NCI-H2081 (cell line): ENCODE measurements at places on chromosomes 4 and X.

DNA sequence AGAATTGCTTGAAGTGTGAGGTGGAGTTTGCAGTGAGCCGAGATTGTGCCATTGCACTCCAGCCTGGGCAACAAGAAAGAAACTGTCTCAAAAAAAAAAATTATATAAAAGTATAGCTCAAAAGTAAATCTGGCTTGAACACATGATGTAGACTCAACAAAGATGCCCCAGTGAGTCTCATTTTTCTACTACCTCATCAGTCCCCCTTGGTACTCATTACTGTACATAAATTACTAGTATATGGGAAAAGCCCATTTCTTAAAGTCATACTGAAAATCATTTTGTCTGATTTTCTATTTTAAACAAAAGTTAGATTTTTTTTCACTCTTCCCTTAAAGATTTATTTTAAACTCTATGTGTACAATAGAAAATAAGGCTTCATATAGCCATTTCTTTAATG is 39.2 kb downstream of the FAM241A start:
- no peak for DNase-seq

GRCh38 chr4:35970366-35970960 is 273.9 kb downstream of the ARAP2 start:
- DNase-seq, result no peak

DNA sequence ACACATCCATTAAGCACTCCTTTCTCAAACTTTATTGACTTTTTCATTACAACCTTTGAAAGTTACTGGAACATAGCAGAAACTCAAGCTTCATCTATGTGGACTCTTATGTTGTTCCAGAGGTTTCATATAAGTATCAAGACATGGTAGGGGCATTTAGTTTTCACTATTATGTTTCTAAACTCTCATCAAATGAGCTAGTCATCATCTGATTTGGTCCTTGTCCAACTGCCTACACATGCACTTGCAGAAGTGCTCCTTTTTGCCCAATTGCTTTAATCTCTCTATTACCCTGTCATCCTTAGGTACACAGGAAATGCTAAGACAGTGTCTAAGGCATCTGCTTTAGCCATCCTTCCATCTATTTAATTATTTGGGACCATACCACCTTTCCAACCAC is 42.2 kb upstream of the EPGN start:
- no peak for DNase-seq

GRCh38 chr4:185143601-185143969 is 519 bp downstream of the SLC25A4 start:
- DNase-seq, result peak; percentile 29

DNA sequence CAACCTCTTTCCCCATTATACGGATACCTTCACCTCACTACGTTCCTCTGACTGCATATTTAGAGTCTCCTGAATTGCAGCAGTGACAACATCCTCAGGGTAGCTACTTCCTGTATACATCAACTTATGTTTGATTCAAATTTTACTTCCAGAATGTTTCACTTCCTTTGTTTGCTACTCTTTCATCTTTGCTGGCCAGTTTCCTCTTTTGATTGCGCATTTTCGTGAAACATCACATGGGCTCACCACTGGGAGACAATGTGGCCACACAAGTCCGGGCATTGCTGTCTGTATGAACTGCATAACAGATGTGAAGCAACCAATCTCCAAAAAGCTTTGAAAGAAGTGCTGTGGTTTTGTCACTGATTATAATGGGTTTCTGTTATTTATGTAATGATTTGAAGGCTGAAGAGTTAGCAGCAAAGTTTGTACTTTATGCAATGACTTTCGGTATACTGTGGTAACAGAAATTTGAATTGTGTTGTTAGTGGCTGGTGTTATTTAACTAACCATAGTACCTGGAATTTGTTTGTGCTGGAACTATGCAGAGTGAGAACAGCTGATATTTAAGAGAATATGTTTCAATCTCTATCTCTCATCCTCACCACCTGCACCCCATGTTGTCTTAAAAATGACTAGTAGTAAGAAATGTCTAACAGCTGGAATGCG is 7.4 kb downstream of the SNCA start:
- DNase-seq, result no peak

DNA sequence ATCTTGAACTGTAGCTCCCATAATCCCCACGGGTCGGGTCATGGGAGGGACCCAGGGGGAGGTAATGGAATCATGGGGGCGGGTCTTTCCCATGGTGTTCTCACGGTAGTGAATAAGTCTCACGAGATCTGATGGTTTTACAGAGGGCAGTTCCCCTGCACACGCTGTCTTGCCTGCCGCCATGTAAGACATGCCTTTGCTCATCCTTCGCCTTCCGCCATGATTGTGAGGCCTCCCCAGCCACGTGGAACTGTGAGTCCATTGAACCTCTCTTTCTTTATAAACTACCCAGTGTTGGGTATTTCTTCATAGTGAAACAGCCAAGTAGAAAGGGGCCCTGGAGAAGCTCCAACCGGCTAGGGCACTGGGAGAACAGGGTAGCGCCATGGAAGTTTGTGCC is 12.3 kb downstream of the CTAG1A start:
- DNase-seq, result no peak

DNA sequence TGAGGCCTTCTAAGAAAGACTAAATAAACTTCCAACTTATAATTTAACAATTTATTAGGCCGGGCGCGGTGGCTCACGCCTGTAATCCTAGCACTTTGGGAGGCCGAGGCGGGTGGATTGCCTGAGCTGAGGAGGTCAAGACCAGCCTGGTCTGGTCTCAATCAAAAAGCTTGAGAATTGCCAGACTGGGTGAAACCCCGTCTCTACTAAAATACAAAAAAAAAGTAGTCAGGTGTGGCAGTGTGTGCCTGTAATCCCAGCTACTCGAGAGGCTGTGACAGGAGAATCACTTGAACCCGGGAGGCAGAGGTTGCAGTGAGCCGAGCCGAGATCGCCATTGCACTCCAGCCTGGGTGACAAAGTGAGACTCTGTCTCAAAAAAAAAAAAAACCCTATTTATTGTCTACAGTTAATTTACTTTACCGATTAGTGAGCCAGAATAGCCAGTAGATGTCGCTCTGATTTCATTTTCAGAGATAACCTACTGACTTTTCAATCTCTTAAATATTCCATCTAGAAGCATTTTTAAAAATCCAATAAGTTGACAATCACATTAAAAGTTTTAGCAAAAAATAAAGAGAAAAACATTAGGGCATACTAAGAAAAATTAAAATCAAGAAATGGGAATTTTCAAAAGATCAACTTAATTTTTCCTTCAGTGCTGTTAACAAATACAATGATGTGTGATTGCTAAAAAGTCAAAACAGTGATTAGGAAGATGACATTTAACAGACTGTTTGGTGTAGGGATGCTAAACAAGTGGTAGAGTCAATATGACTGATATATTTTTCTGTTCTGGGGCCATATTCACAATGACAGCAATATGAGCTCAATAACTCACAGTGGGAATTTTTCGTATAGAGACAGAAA is 4.3 kb upstream of the SHROOM3 start:
- DNase-seq, result peak; percentile 41

- no peak for DNase-seq
Observed at GRCh38 chr4:82866706-82867385, 24.1 kb downstream of the SEC31A start.

DNA sequence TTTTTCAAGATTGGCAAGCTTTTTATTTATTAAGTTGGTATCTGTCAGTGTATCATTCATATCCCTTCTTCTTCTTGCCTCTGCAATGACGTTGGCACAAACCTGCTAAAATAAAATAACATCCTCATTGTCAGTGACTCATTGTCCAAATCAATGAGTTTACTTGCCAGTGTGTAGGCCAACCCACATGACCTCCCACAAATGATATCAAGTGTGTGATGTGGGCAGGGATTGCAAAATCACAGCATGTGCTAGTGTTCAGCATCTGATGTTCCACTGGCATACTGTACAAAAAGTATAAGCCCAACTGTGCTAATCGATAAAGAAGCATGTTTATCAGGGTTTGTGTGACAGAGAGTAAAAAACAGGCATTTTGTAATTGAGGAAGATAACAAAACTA is 25.5 kb downstream of the GPAT3 start:
- DNase-seq, result no peak

DNA sequence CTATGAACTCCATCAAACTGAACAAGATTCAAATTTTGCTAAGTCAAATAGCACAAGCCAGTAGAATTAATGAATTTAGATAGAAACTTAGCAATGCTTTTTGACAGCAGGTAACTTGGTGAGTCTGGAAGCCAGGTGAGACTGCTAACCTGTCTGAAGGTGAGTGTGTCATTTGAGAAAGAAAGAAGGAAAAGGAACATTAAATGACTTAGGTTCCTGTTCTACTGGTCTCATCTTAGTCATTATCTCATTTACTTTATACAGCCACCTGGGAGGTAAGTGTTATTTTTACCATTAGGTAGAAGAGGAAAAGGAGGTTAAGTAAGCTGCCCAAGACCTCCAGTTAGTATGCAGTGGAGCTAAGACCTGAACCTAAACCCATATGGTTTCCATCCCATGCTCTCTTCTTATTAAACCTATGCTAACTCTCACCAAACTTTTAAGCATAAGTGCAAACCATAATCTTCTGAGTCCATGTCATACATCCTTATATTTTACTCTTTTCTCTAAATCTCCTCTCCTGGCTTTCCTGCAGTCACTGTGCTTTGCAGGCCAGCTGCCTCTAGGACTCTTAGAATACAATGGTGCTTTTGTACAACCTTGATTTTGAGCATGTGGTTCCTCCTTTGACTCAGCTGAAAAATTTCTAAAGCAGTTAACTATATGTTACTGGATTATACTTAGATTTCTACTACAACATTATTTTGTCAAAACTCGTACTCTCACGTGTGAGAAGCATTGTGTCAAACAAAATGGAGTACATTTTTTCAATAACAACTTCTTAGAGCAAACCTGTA is 68.5 kb downstream of the ATP10D start:
- DNase-seq, result no peak

GRCh38 chr4:122073615-122074014 is 78.5 kb upstream of the BLTP1 start:
- DNase-seq, result no peak
